ENCODE measurements at places on chromosomes 1 and 21. TPM values are rescaled to one million over a fixed set of nuclear protein-coding genes. Genes with fewer than 3 reads are reported as not detected.

The NKAIN1 gene
- not detected for total RNA-seq

The HEYL gene
- 0.03 TPM for total RNA-seq

The SPAG17 gene
- total RNA-seq: 0.10 TPM

The YRDC gene
- total RNA-seq: 22.6 TPM

The ADARB1 gene
- total RNA-seq: 29.2 TPM

- no peak for DNase-seq
Observed at GRCh38 chr1:171717062-171717718, 24.7 kb downstream of the VAMP4 start.

DNA sequence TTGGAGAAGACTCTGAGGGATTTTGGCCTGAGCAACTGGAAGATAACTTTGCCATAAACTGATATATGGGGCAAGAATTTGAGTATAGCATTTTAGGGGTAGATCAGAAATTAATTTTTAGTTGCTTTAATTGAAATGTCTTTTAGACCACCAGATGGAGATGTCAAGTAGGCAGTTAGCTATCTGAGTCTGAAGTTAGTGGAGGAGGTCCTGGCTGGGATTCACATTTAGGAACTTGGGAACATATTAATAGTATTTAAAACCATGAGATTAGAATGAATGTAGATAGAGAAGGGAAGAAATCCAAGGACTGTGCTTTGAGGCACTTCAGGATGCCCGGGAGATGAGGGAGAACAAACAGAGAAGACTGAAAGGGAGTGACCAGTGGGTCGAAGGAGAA, 32.6 kb downstream of the SLC44A3 start:
- DNase-seq: no peak

DNA sequence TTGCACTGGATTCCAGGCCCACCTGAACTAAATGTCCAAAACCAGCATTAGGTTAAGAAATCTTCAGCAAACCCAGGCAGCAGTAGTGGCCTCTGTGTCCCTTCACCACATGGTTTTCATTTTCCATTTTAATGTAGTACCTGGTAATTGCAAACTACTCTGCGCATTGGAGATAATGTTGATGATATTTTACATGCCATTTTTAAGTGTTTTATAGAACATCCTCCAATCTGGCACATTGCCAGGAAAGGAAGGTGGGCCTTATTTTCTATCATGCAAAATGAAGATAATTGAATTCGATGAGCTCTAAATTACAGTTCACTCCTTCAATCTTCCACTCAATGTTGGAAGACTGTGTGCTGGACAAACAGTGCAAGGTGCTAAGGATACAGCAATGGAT, 89.5 kb downstream of the ZC3H11B start:
- no peak for DNase-seq

DNA sequence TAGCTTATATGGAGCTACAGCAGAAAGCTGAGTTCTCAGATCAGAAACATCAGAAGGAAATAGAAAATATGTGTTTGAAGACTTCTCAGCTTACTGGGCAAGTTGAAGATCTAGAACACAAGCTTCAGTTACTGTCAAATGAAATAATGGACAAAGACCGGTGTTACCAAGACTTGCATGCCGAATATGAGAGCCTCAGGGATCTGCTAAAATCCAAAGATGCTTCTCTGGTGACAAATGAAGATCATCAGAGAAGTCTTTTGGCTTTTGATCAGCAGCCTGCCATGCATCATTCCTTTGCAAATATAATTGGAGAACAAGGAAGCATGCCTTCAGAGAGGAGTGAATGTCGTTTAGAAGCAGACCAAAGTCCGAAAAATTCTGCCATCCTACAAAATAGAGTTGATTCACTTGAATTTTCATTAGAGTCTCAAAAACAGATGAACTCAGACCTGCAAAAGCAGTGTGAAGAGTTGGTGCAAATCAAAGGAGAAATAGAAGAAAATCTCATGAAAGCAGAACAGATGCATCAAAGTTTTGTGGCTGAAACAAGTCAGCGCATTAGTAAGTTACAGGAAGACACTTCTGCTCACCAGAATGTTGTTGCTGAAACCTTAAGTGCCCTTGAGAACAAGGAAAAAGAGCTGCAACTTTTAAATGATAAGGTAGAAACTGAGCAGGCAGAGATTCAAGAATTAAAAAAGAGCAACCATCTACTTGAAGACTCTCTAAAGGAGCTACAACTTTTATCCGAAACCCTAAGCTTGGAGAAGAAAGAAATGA, 37.6 kb downstream of the CENPF start:
- DNase-seq: no peak

- peak; percentile 90 for DNase-seq
Observed at GRCh38 chr21:29145852-29146453, 15.5 kb downstream of the MAP3K7CL start.

- DNase-seq: no peak
Observed at GRCh38 chr1:25037174-25038074, 107.3 kb upstream of the RUNX3 start.

GRCh38 chr1:152347116-152347728, 12.6 kb downstream of the FLG2 start:
- DNase-seq: peak; percentile 61

- DNase-seq: no peak
Observed at GRCh38 chr1:203037509-203038190, 11.4 kb downstream of the PPFIA4 start.

- DNase-seq: no peak
Observed at GRCh38 chr1:225410036-225410435, 17.8 kb downstream of the LBR start.
